ENCODE measurements at places on chromosomes 5 and 9. TPM values are rescaled to one million over a fixed set of nuclear protein-coding genes. Genes with fewer than 3 reads are reported as not detected.

The RPS14 gene
- total RNA-seq, result 3,141 TPM

The RABGAP1 gene
- total RNA-seq, result 18.1 TPM

The ZNG1E gene
- 33.1 TPM for total RNA-seq

The GZMA gene
- total RNA-seq, result 19.7 TPM

The C9orf50 gene
- total RNA-seq, result 0.05 TPM

The CCNB1 gene
- total RNA-seq, result 106 TPM

The FAM78A gene
- total RNA-seq, result 19.6 TPM

The GADD45G gene
- 6.9 TPM for total RNA-seq

DNA sequence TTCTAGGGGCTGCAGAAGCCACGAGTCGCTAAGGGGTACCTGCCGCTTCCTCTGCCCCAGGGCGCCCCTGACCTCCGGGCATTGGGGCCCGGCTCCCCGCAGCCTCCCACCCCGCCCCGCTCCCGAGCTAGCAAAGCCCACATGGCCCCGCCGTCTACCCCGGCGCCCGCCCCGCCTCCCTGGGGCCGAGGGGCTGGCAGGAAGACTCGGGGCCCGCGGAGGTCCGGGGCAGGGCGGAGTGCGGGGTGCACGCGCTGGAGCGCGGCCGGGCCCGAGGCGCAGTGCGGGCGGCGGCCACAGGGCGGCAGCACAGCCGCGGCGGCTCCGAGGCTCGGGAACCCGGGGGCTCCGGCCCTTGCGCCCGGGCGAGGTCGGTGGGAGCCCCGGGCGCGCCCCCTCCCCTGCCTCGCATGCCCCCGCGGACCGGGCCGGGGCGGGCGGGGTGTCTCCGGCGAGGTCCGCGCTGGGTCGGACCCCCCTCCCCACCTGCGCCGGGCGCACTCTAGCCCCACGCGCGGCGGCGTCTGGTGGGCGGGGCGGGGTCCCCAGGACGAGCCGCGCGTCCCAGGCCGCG, 6.7 kb downstream of the NRARP start:
- no peak for DNase-seq

DNA sequence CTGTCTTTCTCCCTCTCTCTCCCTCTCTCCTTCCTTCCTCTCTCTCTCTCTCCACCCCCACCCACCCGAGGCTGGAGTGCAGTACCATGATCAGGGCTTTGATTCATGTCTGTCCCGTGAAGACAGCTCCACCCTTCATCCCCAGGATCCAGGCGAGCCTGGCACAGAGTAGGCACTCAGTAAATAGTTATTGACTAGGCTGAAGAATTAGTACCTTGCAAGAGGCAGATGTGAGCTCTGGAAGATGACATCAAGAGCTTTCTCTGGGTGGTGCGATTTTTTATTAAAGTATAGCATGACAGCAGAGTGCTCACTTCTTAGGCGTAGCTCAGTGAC, 24.0 kb upstream of the WDR38 start:
- DNase-seq, result no peak

DNA sequence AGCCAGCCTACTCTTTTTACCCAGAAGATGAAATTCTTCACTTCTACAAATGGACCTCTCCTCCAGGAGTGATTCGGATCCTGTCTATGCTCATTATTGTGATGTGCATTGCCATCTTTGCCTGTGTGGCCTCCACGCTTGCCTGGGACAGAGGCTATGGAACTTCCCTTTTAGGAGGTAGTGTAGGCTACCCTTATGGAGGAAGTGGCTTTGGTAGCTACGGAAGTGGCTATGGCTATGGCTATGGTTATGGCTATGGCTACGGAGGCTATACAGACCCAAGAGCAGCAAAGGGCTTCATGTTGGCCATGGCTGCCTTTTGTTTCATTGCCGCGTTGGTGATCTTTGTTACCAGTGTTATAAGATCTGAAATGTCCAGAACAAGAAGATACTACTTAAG, 16.6 kb downstream of the OCLN start:
- DNase-seq, result no peak

GRCh38 chr5:91293131-91293530, 90.0 kb downstream of the ARRDC3 start:
- no peak for DNase-seq

- no peak for DNase-seq
These were observed 238.6 kb downstream of the SLF1 start for GRCh38 chr5:94857111-94857510.

- DNase-seq, result no peak
These were observed 525.2 kb downstream of the AGTPBP1 start for GRCh38 chr9:85216601-85217000.

- DNase-seq, result peak; percentile 82
These were observed 41.4 kb upstream of the CLPTM1L start for GRCh38 chr5:1386274-1386717.

DNA sequence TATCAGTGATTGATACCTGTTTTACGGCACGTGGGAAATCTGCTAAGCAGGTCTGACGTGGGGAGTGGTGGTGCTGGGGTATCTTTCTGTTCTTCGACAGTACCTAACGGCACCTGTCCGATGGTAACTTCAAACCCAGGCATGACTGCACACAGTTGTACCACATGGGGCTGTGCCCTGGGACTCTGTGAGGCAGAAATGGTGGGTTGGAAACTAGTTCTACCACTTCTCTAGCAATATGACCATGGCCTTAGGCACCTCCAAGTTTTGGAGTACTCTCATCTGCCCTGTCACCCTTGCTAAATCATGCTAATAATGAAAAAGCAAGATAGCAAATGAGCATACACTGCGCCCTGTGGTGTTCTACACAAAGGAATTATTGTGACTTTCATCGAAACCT, 30.9 kb downstream of the EPB41L4B start:
- no peak for DNase-seq

- DNase-seq, result no peak
These were observed 13.9 kb upstream of the ENHO start for GRCh38 chr9:34536685-34537084.

GRCh38 chr5:107576736-107577393, 93.9 kb downstream of the EFNA5 start:
- no peak for DNase-seq

- DNase-seq, result no peak
These were observed 19.7 kb downstream of the C6 start for GRCh38 chr5:41193456-41194205.

DNA sequence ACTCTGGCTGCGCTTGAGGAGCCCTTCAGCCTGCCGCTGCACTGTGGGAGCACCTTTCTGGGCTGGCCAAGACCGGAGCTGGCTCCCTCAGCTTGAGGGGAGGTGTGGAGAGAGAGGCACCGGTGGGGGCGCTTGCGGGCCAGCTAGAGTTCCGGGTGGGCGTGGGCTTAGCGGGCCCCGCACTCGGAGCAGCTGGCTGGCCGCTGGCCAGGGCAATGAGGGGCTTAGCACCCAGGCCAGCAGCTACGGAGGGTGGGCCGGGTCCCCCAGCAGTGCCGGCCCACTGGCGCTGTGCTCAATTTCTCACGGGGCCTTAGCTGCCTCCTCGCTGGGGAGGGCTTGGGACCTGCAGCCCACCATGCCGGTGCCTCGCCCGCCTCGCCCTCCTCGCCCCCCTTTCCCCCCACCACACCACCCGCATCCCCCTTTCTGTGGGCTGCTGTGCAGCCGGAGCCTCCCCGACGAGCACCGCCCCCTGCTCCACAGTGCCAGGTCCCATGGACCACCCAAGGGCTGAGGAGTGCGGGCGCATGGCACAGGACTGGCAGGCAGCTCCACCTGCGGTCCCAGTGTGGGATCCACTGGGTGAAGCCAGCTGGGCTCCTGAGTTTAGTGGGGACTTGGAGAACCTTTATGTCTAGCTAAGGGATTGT, 954.5 kb downstream of the DTWD2 start:
- DNase-seq, result no peak

GRCh38 chr9:28319981-28320380, 746.7 kb upstream of the C9orf72 start:
- DNase-seq, result no peak

- DNase-seq, result no peak
These were observed 53.7 kb downstream of the MARCHF3 start for GRCh38 chr5:126976520-126977172.

GRCh38 chr5:14147210-14147609, 4.1 kb downstream of the TRIO start:
- DNase-seq, result no peak

GRCh38 chr5:69404659-69405330, 10.1 kb upstream of the MARVELD2 start:
- no peak for DNase-seq

GRCh38 chr5:170751631-170752030, 31.9 kb upstream of the GABRP start:
- no peak for DNase-seq

DNA sequence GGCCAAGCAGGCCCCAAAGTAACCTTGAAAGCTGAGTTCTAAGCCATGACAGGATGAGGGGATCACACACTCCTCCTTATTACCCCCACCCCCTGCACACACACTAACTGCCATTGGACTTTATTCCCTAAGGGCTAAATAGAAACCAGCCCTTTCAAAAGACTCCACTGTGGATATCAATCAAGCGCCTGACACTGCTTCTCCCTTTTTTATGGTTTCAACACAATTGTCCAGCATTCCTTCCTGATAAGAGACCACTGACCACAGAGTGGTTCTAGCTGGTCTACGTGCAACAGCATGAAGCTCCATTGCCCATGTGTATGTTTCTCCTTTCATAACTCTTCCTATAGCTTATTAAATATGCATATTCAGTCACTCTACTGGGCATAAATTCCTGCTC, 34.7 kb downstream of the PAEP start:
- DNase-seq, result no peak

DNA sequence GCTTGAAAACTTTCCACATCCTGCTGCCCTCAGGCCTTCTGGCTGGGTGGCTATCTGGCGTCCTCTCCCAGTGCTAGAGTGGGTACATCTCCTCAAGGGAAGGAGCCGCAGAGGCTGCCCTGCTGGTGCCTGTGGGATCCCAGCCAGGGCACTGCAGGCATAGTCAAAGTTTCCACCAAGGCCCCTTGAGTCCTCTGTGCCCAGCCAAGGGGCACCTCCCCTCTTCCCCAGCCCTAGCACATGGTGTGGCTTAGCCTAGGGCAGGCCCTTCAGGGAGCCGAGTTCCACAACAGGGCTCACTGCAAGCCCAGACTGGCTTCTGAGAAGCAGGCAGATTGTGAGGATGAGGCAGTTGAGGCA, 103.2 kb downstream of the RGS3 start:
- DNase-seq, result no peak

DNA sequence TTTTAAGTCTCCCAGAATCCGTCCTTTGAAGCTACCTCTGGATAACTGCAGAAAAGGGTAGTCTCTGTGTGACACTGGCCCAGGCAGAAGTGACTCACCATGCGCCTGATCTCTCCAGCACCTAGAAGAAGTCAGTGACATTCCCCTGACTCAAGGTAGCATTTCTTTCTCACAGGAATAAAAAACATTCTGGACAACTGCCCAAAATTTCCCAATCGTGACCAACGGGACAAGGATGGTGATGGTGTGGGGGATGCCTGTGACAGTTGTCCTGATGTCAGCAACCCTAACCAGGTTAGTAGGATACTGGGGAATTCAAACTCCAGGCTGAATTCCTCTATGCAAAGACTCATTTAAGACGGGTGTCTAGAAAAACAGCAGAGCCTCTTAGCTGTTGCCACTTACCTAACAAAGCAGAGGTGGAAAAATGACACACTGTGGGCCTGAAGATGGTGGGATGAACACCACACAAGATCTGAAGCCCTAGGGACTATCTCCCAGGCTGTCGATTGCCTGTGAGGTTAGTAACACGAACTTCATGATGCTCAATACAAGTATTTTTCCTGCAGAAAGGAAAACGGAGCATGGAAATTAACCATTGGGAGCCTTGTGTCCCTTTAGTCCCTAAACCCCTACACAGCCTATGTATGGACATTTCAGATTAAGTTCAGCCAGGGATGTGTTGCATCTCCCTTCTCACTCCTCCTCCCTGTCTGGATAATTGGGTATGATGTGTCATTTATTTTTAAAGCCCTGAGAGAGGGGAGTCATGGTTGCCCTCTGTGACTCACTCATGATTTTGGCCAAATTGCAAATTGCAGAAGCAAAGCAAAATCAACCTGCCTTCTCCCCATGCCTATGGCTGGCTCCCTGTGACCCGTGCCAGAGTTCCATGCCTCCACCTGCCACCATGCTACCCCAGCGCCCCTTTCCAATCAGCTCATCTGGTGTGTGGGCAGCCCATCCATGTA, 37.2 kb downstream of the THBS4 start:
- DNase-seq, result no peak

All from thymus (tissue), 14 donors.